ENCODE measurements at places on chromosomes 1 and 21.

GRCh38 chr1:41813226-41813625 lies 105.5 kb downstream of the HIVEP3 start:
- no peak for DNase-seq

- no peak for DNase-seq
Observed at GRCh38 chr1:61156576-61157467, 74.5 kb downstream of the NFIA start.

DNA sequence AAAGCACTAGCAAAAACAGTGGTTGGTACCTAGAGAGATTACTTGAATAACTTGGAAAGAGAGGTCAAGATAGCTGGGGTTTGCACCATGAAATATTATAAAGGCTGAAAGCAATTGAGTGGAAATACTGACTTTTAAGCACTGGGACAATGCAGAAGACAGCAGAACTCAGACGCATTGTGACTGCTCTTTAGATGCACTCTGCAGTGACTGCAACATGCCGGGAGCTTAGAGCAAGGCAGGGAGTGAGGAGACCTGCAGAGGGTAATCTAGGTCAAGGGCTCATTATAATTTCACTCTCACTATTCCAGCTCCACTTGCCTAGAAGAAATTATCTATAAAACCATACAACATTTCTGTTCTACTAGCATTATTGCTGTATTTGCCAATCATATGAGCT lies 36.6 kb downstream of the OLFM3 start:
- no peak for DNase-seq

GRCh38 chr1:209899948-209900347 lies 38.1 kb upstream of the SYT14 start:
- no peak for DNase-seq

DNA sequence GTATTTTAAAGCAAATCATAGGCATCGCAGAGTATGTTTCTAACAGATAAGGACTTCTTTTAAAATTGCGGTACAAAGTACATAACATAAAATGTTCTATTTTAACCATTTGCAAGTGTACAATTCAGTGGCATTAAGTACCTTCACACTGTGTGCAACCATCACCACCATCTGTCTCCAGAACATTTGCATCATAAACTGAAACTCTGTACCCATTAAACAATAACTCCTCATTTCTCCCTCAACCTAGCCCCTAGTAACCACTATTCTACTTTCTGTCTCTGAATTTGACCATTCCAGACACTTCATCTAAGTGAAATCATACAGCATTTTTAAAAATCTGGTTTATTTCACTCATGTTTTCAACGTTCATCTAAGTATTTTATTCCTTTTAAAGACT lies 16.6 kb upstream of the ATF3 start:
- DNase-seq = no peak

DNA sequence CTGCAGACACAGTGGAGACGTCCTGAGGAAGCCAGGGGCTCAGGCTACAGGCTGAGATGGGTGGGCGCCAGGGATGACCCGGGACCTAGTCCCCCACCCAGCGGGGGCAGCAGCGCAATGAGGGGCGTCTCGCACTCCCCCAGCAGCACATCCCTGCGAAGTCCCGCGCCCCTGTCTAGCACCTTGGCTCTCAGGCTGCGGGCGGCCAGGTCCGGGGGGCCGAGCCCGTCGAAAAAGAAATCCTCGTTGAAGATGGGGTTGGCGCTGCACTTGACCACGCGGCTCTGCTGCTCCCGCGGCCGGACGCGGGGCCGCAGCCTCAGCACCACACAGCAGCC lies 1.8 kb downstream of the C2CD4D start:
- DNase-seq = no peak

- DNase-seq = no peak
Observed at GRCh38 chr21:34517039-34517438, 5.0 kb upstream of the KCNE1 start.

GRCh38 chr21:33839167-33839716 lies 76.4 kb downstream of the ATP5PO start:
- DNase-seq = no peak

DNA sequence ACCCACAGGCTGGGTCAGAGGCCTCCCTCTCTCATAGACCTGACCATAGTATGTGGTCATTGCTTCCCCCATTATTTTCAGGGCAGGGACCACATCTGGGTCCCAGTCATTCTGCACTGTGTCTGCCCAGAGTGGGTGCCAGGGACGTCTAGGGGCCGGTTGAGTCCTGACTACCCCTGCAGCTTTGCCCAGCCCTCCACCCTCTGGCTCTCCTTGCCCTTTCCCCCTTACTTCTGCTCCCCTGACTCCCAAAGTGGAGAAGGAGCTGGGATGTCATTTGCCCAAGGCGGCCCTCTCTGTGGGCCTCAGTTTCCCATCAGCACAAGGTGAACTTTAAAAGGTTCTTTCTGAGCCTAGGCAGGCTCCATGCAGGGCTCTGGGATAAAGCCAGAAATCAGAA lies 4.3 kb upstream of the TTC22 start:
- DNase-seq = no peak

- DNase-seq = no peak
Observed at GRCh38 chr1:184433956-184434502, 47.2 kb downstream of the C1orf21 start.

DNA sequence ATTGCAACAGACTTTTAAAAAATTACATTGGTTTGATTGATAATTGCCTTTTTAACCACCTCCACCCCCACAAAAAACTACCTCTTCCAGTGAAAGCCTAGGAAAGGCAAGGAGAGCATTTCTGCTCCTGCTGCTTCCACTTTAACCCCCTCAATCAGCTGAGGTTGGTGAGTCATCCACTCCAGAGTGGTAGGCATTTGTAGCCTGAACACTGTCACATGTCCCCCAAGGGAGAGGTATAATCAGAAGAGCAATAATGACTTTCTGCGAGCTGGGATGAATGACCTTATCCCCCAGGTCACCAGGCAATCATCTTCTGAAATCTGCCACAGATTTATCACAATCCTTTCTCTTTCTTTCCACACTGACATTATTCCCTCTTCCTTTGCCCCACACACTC lies 126.6 kb upstream of the CAMK1G start:
- DNase-seq = no peak

- DNase-seq = no peak
Observed at GRCh38 chr1:231272173-231272572, 31.2 kb downstream of the GNPAT start.

DNA sequence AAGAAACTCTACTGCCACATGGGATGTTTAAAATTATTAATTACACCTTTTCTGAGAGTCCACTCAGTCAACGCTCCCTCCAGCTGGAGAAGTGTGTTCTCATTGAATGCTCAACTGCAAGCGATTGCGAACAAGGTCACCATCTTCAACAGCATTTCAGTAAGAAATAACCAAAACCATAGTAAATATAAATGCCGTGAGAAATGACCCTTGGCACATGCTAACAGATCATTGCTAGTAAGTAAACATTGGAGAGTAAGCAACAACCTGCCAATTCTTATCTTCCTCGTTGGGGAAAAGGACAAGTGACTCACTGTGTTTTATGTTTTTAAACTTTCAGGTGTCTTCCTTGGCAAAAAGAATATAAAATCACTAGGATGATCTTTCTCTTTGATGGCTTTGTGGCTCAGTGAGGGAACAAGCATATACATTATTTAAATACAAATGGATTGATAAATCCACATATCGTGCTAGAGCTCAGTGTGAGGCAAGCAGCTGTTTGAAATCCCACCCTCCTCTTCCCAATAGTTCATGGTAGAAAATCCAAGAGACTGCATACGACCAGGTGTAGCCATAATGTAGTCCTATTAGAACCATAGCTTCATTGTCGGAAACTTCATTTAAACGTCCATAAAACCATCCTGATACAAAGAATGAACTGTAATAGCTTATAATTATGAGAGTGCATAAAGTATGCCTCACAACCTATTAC lies 214.6 kb downstream of the GRIK1 start:
- DNase-seq = no peak

GRCh38 chr1:110249256-110249655 lies 39.1 kb downstream of the KCNC4 start:
- DNase-seq = no peak

DNA sequence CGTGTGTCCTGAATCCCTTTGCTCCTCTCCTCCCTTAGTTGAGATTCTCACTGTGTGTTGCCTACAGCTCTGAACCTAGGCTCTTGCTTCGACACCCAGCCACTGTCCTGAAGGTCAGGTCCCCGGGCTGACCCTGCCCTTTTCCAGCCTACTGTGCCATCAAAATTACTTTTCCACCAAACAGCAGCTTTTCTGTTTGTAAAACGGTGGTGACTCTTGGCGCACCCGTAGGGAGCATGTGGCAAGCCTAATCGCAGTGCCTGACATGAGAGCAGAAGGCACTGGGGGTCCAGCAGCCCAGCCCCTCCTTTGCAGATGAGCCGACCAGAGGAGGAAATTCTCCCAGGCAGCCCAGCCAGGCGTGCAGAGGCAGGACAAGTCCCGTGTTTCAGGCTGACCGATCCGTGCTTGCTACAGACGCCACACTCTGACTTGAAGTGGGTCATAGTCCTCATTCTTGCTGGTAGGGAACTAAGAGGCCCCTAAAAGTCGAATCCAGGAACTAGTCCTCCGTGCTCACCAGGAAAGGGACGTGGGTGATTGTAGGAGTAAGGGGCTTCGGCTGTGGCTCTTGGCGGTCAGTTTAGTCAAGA lies 6.8 kb downstream of the GPR137B start:
- no peak for DNase-seq

- no peak for DNase-seq
Observed at GRCh38 chr1:201427963-201428362, 6.4 kb upstream of the TNNI1 start.

GRCh38 chr1:175572932-175573868 lies 170.2 kb downstream of the TNR start:
- no peak for DNase-seq

DNA sequence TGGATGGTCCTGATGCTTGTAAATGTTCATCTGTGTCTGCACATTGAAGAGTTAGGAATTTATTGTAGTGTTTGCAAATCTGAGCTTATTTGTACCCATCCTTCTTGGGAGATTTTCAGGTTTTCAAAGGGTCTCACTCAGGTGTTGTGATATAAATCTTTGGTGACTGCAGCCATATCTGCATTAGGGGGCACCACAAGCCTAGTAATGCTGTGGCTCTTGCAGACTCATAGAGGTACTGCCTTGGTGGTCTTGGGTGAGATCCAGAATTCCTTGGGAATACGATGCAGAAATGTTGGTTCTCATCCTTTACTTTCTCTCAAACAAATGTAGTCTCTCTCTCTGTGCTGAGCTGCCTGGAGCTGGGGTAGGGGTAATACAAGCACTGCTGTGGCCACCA lies 405.9 kb downstream of the TTLL7 start:
- DNase-seq = no peak

- DNase-seq = no peak
Observed at GRCh38 chr1:72003092-72003491, 279.2 kb downstream of the NEGR1 start.

DNA sequence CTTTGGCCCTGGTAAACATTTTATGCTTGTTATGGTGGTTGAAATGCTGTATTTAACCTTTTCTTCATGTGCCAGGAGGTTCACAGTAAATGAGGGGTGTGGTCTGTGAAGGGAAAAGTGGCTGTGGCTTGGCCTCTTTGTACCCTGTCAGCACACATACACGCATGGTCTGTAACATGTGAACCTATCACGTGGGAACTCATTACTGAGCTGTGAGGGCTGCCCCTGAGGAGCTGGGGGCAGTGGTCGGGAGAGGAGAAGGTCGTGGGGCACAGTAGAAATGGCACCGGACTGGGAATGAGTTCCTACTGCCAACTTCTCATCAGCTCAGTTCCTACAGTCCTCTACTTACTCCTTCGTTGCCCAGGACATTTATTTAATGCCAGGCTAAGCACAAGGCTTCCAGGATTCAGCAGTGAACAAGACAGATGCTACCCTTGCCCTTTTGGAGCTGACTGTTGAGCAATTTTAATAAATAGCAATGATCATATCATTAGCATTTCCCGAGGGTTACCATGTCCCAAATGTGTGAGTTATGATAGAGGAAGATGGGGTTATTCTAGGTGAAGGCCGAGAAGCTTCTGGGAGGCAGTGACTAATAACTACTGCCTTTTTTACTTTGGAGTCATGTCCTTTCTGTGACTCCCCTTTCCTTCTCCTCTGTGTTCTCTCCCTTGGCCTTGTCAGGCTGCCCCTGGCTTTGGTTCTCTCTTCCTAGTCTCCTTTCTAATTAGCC lies 38.8 kb downstream of the DDR2 start:
- DNase-seq = no peak

DNA sequence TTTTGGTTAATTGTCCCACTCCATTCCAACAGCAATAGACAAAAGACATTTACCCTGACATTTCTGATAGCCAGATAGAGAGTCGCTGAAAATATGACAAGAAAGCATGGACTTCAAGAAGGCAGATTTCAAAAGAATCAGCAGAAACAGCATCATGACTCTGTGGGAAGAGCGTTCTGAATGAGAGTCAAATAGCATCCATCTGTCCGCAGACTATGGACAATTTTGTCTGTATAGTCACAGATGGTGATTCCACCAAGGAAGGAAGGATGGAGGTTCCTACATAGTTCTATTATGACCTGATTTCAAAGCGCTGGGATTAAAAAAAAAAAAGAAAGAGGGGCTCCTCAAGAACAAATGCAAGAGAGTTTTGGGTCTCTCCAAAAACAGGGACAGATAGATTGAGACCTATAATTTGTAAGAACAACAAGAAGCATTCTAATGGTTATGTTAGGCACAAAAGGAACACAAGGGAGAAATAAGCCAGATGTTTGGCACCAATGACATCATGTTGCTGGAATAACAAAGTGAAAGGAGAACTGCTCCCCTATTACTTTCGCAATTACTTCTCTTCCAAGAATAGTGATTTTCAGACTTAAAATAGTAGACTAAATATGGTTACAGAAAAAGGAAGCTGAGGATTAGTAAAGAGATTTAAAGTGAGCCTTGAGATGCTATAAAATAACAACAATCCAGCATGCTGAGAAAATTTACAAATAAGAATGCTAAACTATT lies 28.5 kb downstream of the NIBAN1 start:
- DNase-seq = no peak

DNA sequence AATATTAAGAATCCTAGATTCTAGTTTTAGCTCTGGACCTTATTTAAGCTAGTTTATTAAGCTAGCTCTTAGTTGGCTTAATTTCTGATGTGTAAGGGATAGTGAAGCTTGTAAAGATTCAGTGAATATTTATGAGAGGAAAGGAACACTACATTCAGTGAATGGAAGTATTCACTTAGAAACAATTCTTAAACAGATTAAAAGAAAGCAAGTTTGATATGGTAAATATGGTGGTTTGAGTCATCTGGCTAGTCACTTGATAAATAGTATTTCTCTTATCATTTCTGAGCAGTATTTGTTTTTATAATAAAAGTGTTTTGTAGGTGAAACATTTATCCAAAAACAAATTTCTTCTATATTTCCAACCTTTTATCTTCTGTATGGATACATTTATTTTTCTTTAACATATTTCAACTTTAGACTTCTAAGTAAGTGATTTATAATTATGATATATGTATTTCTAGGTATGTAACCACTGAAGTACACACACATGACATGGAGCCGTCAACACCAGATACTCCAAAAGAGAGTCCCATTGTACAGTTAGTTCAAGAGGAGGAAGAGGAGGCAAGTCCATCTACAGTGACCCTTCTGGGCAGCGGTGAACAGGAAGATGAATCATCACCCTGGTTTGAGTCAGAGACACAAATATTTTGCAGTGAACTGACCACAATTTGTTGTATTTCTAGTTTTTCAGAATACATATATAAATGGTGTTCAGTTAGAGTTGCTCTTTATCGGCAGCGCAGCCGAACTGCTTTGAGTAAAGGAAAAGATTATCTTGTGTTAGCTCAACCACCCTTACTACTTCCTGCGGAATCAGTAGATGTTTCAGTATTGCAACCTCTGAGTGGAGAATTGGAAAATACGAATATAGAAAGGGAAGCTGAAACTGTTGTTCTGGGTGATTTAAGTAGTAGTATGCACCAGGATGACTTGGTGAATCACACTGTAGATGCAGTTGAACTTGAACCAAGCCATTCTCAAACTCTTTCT lies 55.6 kb downstream of the SUCO start:
- no peak for DNase-seq

Data from cortex of kidney (tissue), 1 donor.